ENCODE measurements at places on chromosomes 1 and 21.

DNA sequence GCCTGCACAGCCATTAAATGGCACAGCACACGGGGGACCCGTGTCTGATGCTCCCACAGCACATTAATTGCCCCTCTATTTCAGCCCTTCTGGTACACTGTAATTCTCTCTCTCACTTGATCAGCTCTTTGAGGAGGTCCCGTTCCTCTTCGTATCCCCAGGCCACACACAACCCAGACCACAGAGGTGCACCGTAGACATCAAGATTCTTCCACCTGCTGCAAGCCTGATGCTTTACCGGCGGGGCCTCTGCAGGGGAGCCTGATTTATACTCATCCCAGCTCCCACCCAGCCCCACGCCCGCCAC, 759 bp downstream of the SMYD3 start:
- DNase-seq, result no peak

GRCh38 chr21:27157097-27157496, 190.2 kb upstream of the ADAMTS5 start:
- DNase-seq, result no peak

- DNase-seq, result no peak
Measured at GRCh38 chr1:85894651-85895050, 186.4 kb upstream of the ZNHIT6 start.

DNA sequence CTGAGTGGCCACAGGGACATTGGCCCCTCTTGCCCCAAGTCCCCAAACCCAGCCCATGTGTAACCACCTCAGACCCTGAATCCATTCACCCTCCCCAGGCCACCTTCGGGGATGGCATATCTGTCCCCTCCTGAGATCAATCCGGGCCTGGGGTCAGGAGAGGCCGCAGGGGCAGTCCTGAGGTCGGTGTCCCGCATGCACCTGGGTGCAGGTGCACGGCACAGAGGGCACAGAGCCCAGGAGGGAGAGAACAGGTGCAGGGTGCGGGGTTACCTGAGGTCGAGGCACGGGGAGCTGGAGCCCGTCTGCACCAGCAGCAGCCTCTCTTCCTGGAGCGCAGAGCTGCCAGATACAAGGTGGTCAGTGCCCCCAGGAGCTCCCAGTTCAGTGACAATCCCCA, 16.8 kb downstream of the PANK4 start:
- no peak for DNase-seq

DNA sequence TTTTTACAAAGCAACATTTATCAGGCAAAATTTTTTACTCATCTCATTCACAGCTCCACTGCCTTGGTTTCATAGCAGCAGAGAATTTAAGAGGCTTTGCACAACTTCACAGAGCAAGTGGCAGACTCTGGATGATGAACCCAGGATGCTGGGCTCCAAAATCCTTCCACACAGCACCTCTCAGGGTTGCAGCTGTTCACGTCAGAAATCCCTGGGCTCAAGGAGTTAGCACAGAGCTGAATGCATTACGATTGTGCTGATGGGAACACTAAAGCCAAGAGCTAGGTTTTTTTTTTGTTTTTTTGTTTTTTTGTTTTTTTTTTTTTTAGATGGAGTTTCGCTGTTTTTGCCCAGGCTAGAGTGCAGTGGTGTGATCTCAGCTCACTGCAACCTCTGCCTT, 2.4 kb upstream of the HTR6 start:
- no peak for DNase-seq

DNA sequence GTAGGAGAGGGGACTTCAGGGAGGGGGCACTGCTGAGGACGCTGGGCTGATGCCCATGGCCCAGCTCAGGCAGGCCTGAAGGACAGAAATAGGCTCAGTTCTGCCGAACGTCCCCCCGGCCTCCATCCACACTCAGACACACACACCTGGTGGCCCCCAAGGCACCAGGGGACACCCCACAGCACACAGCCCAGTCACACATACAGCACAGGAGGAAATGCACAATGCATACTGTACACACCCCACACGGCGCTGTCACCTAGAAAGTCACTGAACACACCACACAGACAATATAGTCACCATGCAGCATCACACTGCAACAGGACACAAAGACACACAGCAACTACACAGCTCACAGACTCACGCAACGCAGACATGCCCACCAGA, 562 bp downstream of the SYTL1 start:
- no peak for DNase-seq

DNA sequence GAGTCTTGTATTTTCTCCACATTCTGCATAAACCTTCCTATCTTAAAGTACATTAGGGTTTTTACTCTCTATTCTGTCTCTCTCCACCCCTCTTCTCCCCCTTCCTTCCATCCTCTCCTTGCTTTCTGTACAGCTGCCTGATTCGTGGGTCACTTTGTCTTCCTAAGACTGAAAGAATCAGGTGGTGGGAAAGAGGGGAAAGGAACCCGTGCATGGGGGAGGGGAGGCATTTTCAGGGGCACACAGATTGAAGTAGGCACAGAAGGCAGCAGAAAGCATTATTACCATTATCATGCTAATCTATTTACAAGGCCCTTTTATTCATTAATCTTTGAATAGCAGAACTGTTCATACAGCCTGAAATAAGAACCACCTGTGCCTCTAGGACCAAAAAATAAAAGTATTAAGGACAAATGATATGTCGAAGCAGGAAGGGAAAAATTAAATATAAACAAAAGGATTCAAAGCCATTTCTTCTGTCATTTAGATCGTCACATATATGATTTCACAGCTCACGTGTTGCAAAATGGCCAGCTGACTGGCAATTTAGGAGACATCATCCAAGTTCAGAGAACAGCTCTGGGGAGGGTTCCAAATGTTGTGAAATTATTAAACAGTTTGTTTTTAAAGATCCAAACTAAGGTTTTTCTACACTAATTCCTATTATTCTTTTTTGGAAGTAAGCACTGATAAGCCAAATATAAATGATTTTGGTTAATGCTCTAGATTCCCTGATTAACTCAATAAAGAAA, 154.6 kb downstream of the PBX1 start:
- DNase-seq, result no peak

GRCh38 chr1:200423235-200423634, 13.4 kb upstream of the ZNF281 start:
- no peak for DNase-seq

DNA sequence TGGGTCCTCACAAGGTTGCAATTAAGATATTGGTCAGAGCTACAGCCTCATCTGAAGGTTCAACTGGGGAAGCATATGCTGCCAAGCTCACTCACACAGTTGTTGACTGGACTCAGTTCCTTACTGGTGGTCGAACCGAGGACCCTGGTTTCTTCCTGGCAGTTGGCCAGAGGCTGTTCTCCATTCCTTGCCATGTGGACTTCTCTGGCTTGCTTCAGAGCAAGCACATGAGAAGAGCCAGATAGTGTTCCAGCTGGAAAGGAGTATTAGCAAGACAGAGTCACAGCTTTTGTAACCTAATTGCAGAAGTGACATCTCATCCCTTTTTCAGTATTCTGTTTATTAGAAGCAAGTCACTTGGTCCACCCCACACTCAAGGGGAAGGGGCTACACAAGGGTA, 23.6 kb downstream of the POU2F1 start:
- no peak for DNase-seq

DNA sequence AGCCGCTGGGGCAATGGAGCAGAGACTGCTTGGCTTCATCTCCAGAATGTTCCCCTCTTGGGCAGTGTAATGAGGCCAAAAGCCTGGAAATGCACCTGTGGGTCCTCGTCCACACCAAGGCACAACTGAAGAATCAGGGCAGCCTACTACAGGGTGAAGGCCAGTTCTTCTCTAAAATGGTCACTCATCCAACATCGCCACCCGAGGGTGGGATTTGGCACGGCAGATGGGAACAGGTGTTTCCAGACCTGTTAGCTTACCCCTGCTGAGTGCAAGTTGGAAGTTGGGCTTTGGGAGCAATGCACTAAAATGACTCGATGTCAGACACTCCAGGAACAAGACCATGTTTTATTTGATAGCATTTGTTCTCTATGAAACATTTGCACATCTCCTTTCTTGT, 543.7 kb downstream of the NPHP4 start:
- DNase-seq, result no peak

GRCh38 chr1:170864238-170864637, 71.1 kb upstream of the MROH9 start:
- no peak for DNase-seq

GRCh38 chr1:25355841-25356395, 17.8 kb downstream of the TMEM50A start:
- no peak for DNase-seq

GRCh38 chr1:2115008-2115641, 64.9 kb downstream of the PRKCZ start:
- DNase-seq, result no peak

GRCh38 chr1:197911857-197912696, 5.1 kb upstream of the LHX9 start:
- DNase-seq, result peak; percentile 66

- no peak for DNase-seq
Measured at GRCh38 chr21:40043866-40044265, 176.6 kb downstream of the PCP4 start.

DNA sequence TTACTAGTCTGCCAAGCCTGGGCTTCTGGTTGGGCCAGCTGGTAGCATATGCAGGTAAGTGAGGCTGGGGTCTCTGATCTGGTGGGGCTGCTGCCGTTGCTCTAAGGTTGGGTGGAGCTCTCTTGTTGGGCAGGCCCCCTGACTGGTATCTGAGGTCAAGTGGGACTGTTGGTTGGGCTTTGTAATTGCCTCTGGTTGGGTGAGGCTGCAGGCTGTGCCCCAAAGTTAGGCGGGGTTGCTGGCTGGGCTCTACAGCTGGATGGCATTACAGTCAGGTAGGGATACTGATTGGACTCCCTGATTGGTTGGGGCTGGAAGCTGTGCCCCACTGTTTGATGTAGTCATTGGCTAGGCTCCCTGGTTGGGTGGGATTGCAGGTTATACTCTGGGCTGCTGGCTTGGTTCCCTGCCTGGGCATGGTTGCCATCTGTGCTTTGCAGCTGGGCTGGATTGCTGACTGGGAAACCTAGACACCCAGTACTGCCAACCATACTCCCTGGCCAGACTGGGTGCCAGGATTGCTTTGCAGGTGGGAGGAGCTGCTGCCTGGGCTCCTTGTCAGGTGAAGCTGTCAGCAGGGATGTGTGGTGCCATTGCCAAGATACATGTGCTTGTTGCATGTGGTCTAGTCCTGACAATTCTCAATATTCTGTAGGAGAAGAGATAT, 130.5 kb downstream of the RABGAP1L start:
- no peak for DNase-seq

DNA sequence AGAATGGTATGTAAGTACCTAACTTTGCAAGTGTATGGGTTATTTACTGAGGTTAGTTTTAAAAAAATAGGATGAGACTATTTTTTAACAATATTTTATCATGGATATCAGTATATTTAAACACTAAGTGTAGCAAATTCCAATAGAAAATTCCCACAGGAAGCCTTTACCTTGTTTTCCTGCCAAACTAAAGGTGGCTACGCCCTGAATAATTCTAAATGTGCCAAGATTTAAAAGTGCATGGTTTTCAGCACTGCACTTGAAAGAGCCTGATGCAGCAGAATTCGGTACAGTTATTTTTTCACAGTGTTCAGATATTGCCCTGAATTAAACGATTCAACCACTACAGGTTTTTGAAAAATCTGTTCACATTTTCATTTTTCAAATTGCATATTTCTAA, 1622.8 kb upstream of the B3GALT2 start:
- DNase-seq, result no peak

- no peak for DNase-seq
Measured at GRCh38 chr1:81296601-81297000, 504.1 kb upstream of the ADGRL2 start.

GRCh38 chr1:22760455-22760854, 49.8 kb downstream of the EPHB2 start:
- no peak for DNase-seq

GRCh38 chr1:185610954-185611353, 123.2 kb upstream of the HMCN1 start:
- DNase-seq, result no peak

DNA sequence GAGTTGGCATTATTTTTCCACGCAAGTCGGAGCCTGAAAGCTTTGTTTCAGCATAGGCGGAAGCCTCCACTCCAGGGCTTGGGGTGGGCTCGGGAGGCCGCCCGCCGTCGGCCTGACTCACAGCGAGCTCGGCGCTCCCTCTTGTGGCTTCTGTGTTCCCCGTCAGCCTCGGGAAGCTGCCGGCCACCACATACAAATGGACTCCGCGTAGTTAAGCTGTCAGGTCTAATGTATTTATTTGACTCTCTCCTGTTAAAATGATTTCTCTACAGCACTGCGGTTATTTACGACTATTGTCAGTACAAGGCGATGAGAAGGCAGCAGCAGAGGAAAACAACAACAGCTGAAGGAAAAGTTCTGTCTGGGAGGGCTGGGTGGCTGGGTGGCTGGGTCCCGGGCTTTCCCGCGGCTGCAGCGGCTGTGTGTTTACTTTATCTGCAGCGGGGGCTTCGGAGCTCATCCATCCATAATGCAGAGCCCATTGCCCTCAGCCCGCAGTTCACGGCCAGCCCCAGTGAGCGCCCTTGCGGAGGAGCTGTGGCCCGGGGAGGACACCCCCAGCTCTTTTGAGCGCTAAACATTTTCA, 375.7 kb upstream of the CAMK1G start:
- no peak for DNase-seq

- no peak for DNase-seq
Measured at GRCh38 chr1:223720971-223721591, 8.7 kb downstream of the CAPN2 start.

- no peak for DNase-seq
Measured at GRCh38 chr1:21034725-21035628, 141.7 kb downstream of the EIF4G3 start.
